Kidney capillary endothelial cell (primary cell): ENCODE measurements at places on chromosomes 1 and 21.

DNA sequence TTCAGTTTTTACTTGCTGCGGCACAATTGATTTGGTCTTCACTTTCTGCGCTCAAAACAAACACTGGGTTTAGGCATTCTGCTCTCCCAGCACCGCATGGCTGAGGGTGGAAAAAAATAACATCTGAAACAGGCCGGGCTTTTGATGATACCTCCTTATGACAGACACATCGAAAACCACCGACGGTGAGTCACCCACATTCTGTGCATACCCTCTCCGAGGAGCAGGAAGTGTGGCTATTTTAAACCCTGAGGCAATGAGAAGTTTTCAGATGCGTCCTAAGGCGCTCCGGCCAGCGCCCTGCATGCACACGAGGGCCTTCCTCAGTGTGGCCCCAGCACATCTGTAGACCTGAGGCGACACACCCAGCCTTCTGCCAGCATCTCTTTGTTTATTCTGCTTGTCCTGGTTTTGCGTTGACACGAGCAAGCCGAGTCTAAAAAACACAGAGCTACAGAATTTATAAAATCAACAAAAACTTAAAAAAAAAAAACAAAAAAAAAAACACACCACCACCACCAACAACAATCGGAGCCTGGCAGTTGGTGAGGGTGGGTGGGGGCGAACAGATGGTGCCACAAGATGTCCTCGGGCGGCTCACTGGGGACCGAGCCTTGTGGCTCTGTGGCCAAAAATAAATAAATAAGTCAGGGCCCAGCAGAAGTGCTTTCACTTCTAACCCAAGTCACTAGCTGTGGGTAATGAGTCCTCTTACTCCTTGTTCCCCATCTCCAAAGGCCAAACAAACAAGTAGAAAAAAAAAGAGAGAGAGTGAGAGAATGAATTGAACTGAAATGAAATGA, 162.6 kb upstream of the IRF2BP2 start:
- peak; percentile 99 for DNase-seq

GRCh38 chr1:170910273-170910672, 25.1 kb upstream of the MROH9 start:
- DNase-seq, result peak; percentile 54

DNA sequence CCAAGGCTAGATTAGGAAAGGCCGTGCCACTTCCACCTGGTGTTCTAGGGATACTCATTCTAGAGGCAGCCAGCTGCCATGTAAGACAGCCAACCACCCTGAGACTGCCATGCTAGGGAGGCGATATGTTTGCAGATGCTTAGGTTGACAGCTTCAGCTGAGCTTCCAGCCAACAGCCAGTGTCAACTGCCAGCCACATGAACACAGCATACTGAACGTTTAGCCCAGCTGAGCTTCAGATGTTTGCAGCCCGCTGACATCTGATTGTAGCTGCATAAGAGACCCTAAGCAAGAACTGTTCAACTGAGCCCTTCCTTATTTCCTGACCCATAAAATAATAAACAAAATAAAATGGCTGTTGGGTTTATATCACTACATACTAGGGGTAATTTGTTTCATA, 5.0 kb upstream of the KCNC4 start:
- DNase-seq, result no peak

DNA sequence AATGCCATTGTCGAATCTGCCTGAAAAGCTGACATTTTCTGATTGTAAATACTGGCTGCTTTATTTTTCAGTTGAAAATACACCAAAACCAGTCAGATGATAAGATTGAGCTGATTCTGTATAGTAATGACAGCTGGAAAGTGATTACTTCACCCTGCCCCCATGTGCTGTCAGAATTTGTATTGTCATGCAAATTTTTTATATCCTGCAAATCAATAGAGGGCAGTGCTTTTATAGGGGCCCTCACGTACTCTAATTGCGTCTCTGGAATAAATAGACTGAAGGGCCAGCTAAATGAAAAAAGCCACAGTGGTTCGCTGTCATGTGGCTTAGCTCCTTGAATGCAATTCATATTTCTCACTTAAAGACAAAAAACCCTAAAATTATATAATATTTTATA, 208.6 kb downstream of the LHX8 start:
- DNase-seq, result no peak

DNA sequence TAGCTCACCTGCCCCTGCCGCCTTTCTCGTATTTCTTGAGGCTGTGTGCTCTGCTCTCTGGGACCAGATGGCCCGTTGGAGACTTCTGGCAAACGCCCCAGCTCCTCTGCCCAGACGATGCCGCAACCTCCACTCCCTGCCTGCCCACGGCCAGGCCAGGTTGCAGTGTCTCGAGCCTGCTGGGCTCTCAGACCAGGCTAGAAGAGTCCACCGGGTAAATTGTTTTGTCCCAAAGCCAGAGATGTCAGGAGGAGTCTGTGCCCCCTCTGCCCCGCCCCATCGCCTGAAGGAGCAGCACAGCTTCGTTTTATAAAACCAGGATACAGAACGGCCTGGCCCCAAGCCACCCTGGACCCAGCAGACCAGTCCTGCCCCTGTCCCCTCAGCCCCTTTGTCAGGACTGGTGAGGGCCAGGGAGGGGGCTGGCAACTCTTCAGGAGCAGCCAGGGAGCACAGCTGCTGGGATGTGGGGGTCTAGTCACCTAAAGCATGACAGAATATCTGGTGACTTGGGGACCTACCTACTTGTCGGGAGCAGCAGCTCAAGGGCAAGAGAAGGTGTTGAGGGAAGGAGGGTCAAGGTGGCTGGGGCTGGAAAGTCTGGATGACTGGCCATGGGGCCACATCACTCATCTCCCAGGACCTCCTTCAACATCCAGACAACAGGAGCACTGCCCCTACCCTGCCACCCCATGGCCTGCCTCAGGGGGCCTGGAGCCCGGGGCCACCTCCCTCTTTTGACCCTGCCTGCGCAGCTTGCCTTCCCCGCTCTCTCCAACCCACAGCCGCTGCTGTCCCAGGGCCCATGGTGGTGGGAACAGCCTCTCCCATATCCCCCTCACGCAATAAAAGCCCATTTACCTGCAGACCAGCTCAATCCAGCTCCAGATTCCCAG, 33.9 kb upstream of the LBR start:
- no peak for DNase-seq

GRCh38 chr1:200153277-200154055, 126.0 kb downstream of the NR5A2 start:
- DNase-seq, result no peak

GRCh38 chr1:22283596-22283995, 140.7 kb upstream of the WNT4 start:
- DNase-seq, result no peak

DNA sequence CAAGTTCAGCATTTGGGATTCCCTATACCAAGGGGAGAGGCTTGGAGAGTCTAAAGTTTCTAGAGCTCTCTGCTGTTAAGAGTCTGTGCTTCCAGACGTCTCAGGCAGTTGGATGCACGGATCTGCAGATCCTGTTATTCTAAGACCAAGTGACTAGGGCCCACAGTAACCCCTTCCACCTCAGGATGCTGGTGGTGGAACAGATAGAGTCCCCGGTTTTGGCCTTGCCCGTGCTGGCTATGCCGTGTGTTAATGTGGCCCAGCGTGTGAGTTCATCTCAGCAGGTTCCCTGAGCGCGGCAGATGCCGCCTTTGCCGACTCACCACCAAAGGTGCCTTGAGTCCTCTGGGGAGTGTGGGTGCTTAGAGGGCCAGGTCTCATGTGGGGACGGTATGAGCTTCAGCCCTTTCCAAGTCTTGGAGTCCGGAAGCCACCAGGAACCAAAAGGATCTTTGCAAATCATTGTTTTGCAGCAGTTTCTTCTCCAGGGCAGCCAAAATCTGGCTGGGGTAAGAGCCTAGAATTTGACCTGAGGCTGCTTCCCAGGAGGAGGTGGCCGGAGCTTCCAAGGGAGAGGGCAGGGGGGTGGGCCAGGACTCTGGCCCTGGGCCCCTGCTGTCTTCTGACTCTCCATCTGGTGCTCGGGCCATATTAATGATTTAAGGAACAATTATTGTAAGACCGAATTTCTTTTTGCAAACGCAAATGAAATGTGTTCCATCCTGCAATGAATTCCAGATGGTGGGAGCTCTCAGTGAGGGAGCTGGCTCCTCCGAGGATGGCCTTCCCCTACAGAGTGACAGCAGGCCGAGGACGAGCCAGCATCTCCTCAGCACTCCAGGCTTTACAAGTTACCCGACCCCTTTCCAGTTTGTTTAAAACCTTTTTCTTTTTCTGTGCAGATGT, 205.7 kb downstream of the FOXD2 start:
- DNase-seq, result no peak

GRCh38 chr1:234397732-234398131, 24.5 kb downstream of the COA6 start:
- no peak for DNase-seq
